ENCODE measurements at places on chromosomes 1 and 21.

DNA sequence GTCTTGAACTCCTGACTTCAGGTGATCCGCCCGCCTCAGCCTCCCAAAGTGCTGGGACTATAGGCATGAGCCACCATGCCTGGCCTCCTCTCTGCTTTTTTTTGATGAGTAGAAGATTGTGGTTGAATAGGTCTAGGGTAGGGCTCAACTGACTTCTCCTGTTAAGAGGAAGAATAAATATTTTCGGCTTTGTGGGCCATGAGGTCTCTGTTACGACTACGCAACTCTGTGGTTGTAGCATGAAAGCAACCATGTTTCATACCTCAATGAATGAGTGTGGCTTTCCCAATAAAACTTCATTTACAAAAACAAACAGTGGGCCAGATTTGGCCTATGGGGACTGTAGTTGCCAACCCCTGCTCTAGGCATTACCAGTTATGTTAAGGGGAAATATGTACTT lies 67.8 kb downstream of the NID1 start:
- no peak for DNase-seq

DNA sequence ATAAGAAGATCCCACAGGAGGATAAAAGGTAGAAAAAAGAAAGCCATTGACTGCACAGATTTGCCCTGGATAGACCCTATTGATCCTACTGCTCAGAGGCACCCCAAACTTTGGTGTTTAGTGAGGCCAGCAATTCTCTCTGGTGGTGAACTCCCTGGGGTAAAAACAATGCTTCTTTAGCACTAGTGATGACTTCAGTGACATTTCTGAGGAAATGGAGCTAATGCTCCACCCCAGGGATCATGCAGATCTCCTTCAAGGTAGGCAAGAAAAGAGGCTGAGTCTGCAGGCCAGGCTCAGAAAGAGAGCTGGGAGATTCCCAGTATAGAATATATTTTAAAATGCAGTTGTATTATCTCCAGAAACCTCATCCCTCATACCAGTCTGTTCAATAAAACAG lies 140.3 kb downstream of the LMX1A start:
- no peak for DNase-seq

DNA sequence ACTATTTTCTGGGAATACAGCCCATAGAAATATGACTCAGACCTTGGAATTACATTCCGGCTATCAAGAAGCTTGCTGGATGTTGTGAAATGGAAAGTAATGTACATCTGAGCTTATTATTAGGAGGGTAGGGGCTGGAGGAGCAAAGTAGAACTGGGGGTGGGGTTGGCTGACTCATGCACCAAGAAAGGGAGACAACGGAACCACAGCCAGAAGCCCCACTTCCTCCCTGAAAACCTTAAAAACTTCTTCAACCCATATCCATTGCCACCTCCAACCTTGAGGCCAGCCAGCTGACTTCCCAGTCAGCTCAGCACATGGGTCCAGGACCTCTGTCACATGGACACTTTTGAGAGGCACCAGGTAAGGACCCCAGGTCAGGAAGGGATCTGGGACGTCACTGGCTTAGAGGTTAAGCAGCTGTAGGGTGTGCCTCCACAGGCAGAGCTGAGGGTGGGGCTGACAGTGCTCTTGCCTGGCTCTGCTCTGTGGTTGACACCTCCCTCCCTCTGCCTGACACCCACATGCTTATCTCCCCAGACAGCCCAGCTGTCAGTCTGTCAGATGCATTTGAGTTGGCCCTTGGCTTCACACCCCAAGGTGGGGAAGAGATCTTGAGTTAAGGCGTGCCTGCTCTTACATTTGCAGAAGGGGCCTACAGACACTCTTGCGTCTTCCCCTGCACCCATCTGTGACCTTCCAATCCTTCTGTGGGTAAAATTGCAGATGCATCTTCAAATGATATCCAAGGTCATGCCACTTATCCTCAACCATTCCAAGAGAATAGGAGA lies 5.7 kb upstream of the ZNF683 start:
- DNase-seq = peak; percentile 97

GRCh38 chr1:67060811-67061218 lies 6.9 kb upstream of the SLC35D1 start:
- DNase-seq = peak; percentile 98

Measured in AG10803 (cell line).